ENCODE measurements at places on chromosomes 3 and 15. TPM values are rescaled to one million over a fixed set of nuclear protein-coding genes. Genes with fewer than 3 reads are reported as not detected.

Gene RASGRP1
- total RNA-seq: 0.28 TPM

Gene FAM107A
- 13.1 TPM for total RNA-seq

Gene MAGI1
- total RNA-seq: 11.5 TPM

DNA sequence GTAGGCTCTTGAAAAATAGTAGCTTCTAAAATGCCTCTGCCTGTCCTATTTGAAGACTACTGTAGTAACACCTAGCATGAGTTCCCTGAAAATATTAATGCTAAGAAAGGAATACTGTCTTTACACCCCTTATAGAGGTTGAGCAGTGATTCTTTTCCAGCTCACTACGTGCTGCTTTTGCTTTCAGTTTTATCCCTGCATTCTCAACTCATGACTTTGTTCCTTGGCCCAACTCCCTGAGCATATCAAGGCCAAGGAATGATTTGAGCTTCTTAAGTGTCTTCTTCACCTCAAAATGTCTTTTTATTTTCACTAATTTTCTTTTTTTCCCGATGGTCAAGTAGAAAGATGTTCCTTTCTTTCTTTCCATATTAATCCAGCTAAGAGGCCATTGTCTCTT is 16.5 kb upstream of the P2RY13 start:
- H3K27me3 ChIP-seq: no peaks in the 10 kb centered on the region
- H3K36me3 ChIP-seq: no peaks in the 10 kb centered on the region
- no peak for DNase-seq

GRCh38 chr3:124431331-124431994 is 298.8 kb upstream of the UMPS start:
- H3K27ac ChIP-seq: no peak overlapping the region
- H3K4me1 ChIP-seq: no peaks in the 10 kb centered on the region
- no peaks in the 10 kb centered on the region for H3K27me3 ChIP-seq

- no peaks in the 10 kb centered on the region for H3K36me3 ChIP-seq
- H3K27ac ChIP-seq: no peak overlapping the region
- no peaks in the 10 kb centered on the region for H3K4me1 ChIP-seq
- H3K27me3 ChIP-seq: no peaks in the 10 kb centered on the region
These were observed 217.2 kb upstream of the UMPS start for GRCh38 chr3:124512881-124513609.
